Glomerular endothelial cell (primary cell): ENCODE measurements at places on chromosomes 3 and 15. TPM values are rescaled to one million over a fixed set of nuclear protein-coding genes. Genes with fewer than 3 reads are reported as not detected.

Gene FETUB
- not detected in 2 replicates for total RNA-seq

Gene OR5H1
- total RNA-seq, result not detected in 2 replicates

Gene TEX9
- total RNA-seq, result 1.0 and 2.6 TPM in 2 replicates

Gene CORO2B
- total RNA-seq, result 7.8 and 10.9 TPM in 2 replicates

DNA sequence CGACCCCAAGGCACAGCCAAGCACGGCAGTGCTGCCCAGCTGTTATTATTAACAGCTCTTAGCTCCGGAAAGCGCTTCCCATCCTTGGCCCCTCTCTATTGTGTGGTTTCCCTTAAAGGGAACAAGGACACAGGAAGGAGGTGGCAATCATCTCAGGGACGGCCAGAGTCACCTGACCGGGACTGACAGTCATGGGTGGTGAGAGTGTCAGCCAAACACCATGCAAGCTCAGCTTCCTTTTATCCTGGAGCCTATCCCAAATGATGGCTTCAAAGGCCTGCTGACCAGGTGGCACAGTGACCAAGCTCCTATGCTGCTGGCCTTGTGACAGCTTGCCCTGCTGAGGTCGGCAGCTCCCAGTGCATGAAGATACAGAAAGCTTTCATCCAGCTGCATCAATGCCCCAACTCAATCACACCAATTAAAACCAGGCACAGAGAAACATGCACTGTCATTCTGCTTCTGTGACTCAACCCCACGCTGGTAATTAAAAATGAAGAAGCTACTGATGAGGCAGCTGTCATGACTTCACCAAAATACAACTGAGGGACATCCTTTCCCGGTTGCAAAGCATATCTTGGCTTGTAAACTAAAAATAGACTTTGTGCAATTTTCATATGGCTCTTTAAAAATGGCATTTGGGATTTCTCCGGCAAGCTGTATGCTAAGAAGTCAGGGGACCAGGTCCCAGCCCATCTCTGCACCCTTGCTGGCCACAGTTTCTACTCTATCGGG lies 34.0 kb downstream of the PCSK6 start:
- DNase-seq, result no peak

GRCh38 chr15:35728219-35728940 lies 182.4 kb upstream of the DPH6 start:
- DNase-seq, result no peak

DNA sequence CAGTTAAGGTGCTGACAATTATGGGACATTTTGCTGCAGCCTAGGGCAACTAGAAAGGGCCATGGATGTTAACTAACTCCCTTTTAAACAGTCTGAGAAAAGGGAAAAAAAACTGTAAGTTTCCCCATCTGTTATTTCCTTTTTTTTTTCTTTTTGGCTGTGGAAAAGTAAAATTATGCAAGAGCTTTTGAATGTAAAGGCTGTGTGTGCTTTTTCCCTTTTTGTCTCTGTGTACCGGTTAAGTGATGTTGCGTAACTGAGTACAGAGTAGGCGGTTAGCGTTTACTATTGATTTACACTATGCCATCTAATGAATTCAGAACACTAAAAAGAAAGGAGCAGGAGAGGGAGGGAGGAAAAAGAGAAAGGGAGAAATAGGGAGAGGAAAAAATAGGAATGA lies 403.6 kb downstream of the TIGIT start:
- no peak for DNase-seq

GRCh38 chr3:105401691-105402149 lies 35.0 kb downstream of the ALCAM start:
- DNase-seq, result no peak

DNA sequence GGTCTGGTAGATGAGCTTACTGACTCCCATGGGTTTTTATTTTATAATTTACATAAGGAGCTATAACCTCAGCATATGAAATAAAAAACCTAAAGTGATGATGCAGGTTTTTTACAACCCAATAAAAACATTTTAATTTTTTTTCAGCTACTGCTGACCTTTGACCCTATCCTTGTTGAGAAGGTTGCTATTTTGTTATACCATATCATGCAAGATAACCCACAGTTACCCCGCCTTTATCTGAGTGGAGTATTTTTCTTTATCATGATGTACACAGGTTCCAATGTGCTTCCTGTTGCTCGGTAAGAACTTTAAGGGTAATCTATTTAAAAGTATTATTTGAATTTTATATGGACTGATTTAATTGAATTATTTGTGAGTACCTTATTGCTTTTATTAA lies 70.8 kb downstream of the DNAJC13 start:
- DNase-seq, result no peak

GRCh38 chr3:52022323-52023100 lies 26.8 kb upstream of the RPL29 start:
- no peak for DNase-seq

DNA sequence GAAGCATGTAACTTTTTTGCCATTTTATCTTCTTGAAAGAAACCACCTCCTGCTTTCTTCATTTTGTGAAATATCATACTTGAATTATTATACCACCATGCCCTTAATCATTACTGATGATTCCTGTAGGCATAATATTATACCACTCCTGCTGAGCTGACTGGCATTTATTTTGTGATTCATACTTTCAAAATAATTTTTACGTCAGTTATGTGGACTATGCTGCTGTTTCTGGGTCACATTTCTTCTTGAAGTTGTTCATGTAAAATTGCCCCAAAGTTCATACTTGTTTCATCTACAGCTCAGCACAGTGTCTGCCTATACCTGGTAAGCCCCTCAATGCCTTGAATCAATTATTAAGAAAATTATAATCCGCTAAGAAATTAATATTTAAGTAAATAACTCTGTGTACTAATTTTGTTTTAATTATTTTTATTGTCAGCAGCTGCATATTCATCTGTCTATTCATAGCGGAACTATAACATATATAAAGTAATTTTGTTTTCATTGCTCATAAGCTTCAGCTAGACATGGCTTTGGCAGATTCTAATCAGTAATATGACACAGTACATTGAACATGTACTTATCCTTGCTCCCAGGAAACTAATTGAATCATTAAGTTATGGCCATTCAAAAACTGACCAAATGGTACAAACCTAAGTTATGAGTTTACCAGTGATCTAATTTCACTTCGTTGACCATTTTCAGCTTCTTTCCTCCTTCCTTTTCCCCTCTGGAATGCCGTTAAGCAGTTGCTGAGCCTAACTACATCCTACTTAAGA lies 160.0 kb downstream of the NAALADL2 start:
- DNase-seq, result no peak

DNA sequence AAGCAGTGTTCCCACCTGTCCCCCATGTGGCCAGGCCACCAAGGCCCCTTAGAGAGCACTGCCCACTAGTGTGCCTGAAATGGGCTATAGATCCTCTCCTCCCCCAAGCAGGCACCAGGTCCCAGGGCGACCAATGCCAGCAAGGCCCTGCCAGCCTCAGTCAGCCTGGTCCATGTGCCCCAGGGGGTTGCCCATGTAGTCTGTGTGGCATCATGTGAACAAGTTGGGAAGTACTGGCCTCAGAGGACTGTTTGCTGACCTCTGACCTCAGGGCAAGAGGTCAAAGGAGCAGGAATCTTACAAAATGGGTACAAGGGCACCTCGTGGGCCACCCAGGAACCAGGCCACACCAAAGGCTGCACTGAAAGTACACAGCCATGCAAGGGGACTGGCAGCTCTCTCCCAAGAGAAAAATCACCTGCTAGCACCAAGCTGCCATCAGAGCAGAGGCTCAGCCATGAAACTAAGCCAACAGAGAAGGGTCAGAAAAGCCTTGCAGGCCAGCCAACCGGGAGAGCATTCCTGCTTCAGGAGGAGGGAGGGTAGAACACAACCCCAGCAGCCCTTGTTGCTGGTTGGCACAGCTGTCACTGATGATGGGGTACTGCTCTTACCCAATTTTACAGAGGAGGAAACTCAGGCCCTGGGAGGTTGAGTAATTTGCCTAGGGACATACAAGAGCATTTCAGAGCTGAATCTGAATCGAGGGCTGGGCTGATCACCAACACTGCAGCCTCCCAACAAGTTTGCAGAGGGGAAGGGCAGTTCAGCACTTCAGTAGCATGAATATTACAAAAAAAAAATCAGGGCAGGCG lies 5.2 kb upstream of the FURIN start:
- no peak for DNase-seq

- no peak for DNase-seq
These were observed 6.4 kb downstream of the MYL3 start for GRCh38 chr3:46856576-46857471.

DNA sequence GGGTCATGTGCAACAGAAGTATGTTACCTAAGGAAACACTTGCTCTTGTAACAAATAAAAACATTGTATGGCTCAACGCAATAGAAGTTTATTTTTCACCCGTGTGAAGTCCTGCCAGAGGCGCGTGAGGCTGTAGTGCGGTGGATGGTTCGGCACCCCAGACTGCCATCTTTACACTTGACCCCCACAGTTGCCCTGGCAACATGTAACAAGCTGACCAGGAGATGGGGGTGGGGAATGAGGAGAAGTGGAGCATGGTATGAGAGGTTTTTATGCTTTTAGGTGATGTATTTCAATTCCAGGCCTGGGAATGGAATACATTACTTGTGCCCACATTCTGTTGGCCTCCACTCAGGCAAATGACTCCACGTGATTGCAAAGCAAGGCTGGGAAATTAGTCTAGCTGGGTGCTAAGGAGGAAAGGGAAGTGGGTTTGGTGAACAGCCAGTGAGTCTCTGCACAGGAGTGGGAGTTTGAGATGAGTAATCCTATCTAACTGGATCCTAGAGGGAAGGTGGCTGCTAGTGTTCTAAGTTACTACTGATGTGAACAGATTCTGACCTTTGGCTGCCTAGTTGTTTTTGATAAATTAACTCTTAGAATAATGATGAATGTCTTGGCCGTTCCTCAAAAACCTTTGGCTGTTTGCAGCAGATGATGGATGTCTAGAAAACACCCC lies 33.8 kb upstream of the GREM1 start:
- DNase-seq, result no peak

DNA sequence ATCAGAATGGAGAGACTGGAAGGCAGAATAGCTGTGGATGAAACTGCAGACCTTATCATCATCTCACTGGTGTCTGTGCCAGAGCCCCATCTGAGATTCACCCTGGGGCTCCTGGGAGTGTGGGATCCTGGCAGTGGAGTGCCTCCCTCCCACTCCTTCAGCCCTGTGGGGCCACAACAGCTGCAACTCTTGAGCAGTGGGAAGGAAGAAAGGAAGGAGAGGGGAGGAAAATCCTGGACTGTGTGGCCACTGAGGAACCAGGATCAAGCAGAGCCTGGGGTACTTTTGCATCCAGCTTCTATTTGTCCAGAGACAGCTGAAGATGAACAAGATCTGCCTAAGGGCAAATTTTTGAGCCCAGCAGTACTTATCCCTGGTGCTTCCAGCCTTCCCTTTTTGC lies 13.1 kb upstream of the ALDH1A2 start:
- DNase-seq, result no peak

DNA sequence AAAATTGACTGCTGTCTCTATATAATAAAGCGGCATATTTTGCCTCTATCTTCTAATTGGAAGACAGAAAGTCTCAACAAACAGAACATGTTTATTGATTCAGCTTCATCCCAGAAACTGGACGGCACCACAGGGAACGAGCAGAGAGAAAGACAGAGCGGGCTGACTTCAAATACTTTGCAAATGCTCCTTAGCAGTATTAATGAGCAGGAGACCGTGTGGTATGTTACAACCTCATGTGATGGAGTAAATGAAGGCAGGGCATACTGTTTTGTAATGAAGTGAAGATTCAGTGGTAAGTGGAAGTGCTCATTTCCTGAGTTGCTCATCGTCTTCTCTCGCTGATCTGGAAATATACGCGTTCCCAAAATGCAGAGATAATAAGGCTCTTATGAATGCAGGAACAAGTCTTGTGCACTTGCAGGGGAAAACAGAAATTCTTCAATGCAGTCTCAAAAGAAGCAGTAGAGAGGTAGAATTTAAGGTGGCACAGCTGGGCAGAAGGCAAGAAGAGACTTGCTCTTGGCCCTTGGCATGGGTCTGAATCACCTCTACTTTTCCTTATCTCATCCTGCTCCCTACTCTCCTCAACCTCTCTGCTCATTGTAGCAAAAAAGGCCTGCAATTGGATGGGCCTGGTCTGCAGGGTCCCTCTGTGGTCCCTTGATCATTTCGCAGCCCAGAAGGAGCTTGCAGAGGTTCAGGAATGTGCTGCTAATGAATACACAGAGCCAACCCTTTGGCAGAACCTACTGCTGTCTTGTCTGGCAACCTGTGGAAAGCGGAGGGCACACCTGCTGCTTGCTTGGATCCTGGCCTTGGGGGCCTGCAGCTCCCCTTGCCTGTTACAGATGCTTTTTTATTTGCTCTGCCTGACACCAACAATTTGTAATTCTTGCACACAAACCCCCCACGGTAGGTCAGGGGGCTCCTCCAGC lies 604.9 kb upstream of the CFAP20DC start:
- DNase-seq, result no peak

DNA sequence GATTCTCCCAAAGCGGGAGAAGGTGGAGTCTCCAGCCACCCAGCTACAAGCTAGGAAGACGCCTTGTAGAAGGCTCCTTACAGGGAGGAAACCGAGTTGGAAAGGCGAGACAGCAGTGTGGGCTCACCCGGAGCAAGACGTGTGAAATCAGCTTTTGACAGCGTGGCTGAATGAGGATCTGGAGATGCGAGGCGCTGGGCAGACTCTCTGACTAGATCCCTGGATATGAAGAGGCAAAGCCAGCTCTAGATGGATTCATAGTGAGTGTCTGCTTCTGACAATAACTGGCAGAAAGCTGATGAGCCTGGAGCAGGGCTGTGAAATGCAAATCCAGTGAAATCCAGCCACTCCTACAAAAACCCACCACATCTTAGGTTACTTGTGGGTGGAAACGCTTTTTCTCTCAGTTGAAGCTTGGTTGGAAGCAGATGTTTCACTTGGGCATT lies 41.0 kb downstream of the GOLGA6A start:
- DNase-seq, result no peak

GRCh38 chr3:109869586-109869985 lies 532.2 kb upstream of the DPPA4 start:
- DNase-seq, result no peak

DNA sequence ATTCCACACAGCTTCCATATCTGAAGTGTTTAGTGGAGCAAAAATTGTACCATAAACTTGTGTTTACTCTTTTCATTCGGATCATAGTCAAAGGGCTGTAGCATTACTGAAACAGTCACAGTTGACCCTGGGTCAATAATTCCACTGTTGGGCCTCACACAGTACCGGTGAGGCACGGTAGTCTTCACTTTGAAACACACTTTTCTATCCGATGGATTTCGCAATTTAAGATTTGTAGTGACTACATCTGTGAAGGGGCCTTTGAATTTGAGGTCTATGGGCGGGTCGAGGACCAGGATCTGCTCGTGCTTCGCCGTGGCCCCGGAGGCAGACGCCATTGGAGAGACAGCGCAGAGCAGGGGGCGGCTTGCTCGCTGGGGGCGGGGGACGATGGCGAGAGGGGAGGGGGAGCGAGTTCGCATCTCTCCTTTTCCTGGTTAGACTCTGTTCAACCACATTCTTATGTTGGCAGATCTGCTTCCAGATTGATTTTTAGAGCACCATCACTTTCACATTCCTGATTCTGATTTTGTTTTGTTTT lies 19.8 kb downstream of the RLBP1 start:
- no peak for DNase-seq

DNA sequence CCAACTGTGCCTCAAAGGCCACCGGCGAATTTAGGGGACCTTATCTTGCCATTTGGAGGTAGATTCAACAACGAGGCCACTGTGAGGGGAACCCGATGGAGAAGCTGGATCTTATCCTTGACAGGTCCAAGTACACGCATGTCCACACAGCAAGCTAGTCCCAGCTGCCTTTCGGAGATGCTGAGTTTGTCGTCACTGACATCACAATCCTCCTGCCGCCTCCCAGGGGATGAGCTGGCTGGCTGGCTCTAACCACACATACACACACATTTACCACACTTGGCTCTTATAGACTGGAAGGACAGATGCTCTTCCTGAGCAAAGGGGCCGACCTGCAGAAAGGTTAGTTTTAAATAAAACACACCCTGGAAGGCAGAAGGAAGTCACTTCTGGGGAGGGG lies 176.3 kb downstream of the STT3B start:
- no peak for DNase-seq
